ENCODE measurements at places on chromosomes 11 and 22.

- peak; percentile 17 for DNase-seq
These were observed 3.0 kb downstream of the PKP3 start for GRCh38 chr11:396948-397548.

GRCh38 chr11:103079833-103080232 is 12.1 kb downstream of the DCUN1D5 start:
- no peak for DNase-seq

- DNase-seq = no peak
These were observed 5.1 kb upstream of the RPS6KA4 start for GRCh38 chr11:64353715-64354506.

DNA sequence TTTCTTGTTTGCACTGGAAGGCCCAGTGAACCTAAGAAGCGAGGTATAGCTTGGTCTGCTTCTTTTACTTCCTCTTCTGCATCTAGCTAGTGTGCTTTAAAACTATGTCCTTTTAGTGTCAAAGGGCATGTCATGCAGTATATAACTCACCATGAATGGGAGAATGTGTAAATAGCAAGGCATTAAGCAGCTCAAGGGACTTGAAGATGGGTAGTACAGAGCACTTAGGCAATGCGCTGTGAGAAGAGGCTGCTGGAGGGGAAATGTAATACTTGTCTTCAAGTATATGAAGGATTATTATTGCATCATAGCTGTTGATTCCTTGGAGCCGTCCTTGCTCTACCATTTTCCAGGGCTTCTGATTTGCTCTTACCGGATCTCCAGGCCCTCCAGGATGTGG is 7.6 kb downstream of the MAML2 start:
- DNase-seq = no peak

DNA sequence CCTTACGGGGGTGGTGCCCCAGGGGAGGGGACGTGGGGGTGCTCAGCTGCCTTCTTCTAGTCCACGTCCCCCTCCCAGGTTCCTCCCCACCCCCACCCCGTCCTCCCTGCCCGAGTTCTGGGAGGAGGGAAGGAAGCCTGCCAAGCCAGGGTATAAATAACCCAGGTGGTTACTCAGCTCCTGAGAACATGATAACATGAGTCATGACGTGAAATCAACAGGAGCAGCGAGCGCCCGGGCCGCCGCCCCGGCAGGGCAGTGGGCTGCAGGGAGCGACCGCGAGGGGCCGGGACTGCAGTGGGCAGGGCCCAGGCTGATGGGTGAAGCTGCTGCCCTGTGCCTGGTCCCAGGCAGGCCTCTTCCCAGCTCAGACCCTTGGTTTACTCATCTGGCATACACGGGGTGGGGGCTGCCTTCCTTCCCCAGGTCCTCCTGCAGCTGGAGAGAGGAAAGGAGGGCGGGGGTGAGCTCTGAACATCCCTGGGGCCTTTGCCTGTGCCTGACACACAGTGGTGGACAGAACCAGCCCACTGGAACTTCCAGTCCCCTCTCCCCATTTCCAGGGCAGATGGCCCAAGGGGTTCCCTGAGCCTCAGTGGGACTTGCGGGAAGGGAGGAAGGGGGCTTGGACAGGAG is 8.8 kb upstream of the PDGFB start:
- no peak for DNase-seq

DNA sequence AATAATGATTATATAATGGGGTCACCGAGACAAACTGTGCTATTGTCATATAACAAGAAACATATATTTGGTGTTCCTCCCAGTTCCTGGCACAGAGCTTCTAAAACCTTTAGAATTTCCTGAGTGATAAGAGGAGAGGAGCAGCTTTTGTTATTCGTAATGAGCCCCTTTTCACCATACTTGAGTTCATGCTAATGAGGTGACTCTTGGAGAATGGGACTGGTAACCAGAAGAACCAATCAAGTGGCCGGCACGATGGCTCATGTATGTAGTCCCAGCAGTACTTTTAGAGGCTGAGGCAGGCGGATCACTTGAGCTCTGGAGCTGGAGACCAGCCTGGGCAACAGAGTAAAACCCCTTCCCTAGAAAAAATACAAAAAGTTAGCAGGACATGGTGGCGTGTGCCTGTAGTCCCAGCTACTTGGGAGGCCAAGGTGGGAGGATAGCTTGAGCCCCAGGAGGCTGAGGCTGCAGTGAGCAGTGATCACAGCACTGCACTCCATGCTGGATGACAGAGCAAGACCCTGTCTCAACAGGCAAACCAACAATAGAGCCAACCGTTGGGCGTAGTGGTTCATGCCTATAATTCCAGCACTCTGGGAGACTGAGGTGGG is 62.7 kb upstream of the FTH1 start:
- no peak for DNase-seq

GRCh38 chr11:34792814-34793258 is 123.3 kb downstream of the APIP start:
- peak; percentile 21 for DNase-seq

DNA sequence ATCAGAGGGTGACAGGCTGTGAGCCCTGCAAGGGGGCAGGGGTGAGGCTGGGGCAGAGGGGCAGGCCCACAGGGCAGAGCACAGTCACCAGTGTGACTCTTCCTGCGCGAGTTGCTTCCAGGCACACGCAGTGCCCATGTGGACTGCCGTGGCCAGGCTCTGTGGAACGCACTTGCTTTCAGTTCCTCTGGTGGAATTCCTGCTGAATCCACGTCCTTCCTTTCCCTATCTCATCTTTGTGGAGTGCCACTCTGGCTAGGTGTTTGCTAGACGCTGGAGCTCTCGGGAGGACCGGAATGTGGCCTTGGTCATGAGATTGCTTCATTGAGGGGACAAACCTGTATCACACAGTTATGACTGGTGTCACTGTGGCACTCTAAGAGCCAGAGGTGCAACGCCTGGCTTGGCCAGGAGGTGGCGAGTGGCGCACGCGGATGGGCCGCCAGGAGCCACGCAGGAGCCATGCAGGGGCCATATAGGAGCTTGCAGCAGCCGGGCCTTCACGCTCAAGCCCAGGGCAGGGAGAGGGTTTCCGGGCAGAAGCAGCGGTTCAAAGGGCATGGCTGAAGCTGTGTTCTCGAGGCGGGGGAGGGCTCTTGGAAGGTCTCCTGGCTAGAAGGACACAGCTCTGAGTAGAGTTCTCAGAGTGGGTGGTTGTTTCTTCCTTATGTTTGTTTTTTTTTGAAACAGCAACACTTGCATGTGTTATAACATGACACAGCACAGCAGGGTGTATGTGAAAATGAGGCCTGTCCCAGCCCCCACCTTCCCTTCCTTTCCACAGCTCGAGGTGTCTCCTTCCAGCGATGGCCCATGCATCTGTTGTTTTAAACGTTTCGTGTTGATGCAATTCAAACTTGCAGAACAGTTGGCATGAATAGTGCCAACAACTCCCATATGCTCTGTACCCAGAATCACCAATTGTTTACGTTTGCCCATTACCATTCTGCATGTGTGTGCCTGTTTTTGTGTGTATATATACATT is 36.2 kb downstream of the TBC1D22A start:
- DNase-seq = no peak

DNA sequence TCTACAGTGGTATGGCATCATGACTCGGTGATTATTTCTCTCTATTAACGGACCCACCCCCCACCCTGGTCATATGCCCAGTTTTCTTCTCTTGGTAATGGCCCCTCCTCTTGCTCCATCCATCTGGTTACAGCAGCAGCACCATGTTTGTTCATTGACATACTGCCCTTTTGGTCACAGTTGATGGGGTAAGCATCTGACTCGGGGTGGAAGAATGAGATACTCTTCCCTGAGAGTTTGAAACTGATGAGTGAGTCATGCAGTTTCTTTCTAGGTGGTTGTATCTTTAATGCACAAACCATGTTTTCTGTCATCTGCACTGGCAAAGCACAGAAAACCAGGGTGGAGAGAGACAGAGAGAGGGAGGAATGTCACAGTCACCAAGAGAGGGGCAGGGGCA is 126.0 kb downstream of the SYN3 start:
- DNase-seq = no peak

DNA sequence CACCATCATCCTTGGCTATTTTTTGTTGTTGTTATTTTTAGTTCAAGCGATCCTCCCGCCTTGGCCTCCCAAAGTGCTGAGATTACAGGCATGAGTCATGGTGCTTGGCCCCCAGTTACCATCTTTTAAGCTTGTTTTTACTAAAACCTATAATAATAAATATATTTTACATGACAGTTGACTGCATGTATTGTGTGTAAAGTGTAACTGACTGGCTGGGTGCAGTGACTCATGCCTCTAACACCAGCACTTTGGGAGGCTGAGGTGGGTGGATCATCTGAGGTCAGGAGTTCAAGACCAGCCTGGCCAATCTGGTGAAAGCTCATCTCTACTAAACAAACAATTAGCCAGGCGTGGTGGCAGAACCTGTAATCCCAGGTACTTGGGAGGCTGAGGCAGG is 386.2 kb downstream of the TENM4 start:
- no peak for DNase-seq

DNA sequence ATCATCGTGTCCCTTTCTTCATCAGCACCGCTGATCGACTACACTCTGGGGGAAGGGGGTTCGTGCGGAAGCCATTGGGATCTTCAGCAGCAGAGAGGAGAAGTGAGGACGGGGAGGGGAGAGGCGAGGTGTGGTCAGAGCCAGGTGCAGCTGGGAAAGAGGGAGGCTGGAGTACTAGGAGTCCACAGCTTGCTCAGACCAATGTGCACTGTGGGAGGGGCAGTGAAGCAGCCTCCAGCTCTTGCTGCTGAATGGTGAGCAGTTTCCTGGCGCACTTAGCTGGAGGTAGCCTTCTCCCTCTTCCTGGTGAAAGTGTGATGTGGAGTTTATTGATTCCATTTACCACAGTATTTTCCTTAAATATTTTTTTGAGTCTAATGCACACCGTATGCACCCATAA is 99.0 kb upstream of the NECTIN1 start:
- DNase-seq = no peak

GRCh38 chr11:68370211-68371111 is 58.1 kb downstream of the LRP5 start:
- DNase-seq = no peak

DNA sequence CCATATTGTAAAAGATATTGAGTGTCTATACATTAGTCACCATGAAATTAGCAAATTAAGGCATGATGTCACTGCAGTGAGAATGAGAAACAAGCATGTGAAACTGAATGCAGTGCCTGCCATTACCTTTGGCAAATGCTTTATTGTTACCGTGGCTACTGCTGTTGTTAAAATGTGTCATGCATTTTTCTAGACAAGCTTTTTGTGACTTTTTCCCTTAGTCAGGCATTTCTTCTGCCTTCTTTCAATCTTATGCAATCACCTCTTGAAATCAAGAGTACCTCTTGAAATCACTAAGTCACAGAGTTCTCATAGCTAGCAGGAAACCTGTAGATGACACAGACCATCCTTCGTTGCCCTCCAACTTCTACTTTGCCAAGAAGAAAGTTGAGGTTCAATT is 461.7 kb upstream of the TENM4 start:
- DNase-seq = no peak

GRCh38 chr11:68839911-68840641 is 1.6 kb downstream of the CPT1A start:
- peak; percentile 20 for DNase-seq

DNA sequence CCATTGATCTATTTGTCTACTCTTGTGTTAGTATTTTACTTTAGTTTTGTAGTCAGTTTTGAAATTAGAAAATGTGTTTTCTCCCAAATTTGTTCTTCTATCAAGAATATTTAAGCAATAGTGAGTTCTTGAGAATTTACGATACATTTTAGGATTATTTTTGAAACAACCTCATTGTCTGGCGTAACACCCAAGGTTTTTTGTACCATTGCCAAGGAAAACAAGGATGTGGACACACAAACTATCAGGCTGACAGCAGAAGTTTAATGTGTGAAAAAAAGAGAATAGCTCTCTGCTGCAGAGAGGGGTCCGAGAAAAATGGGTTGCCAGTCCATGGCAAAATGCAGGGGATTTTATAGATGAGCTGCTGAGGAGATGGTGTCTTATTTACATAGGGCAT is 865.1 kb upstream of the CNTN5 start:
- DNase-seq = no peak

DNA sequence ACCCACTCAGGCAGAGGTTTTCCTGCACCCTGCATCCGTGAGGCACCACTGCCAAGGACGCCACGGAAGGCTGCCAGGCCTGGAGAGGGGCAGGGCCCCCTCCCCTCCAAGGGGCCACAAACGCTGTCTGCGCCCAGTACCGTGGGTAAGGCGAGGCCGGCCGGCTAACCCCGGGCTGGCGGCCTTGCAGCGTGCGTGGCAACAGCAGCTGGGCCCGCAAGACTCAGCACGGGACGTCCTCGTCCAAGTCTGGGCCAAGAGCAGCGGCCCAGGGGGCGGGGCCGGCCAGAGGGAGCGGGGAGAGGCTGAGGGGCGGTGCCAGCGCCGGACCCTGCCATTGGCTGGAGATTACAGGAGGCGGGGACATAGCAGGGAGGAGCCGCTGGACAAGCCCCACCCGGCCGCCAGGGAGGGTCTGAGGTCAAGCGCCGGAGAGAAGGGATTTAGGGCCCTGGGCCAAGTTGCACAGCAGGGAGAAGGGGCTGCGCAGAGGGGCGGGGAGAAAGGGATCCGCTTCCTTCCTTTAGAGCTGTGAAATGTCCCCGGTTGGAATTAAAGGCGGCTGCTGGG is 16.0 kb downstream of the SLC43A1 start:
- peak; percentile 90 for DNase-seq

DNA sequence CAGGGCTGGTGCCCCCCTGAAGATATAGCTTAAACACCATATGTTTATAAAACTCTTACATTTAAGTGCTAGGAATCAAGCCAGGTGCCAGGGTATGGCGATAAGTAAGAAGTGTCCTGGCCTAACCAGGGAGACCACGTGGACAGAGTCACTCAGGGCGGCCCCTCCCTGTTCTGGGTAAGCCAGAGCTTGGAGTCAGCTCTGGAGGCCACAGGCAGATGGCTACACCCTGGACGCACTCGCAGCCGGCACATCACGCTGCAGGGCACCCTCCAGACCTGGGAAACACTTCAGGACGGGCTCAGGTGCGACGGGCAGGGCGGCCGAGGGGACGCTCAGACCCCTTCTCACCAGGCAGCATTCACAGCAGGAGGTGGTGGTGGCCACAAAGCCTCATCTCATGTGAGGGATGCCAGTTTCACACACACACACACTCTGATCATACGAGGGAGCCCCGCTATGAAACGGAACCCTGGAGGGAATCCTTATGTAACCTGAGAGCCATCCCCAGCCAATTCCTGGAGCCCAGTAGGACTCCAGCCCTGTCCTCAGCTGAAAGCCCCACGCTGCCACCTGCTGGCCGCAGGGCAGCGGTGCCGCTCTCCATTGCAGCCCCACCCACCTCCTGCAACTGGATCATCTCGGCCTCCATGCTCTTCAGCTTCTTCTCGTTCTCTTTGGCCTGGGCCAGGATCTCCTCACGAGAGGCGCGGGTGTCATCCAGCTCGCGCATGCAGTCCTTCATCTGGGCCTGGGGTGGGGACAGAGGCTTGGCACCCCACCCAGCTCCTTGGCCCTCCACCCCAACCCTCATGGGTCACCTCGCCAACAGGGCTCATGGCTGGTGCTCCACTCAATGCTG is 33.4 kb downstream of the APOL1 start:
- peak; percentile 54 for DNase-seq

DNA sequence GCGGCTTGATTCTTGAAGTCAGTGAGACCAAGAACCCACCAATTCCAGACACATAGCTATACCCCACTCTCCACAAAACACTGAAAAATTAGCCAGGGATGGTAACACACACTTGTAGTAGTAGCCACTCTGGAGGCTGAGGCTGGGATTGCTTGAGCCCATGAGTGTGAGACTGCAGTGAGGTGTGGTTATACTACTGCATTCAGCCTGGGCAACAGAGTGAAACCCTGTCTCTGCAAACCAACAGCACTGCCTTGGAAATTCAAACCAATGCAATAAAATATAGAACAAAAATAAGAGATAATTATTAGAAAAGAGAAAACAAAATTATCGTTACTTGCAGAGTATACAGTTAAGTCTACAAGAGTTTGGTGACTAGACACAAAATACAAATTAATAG is 20.2 kb upstream of the PRDM10 start:
- DNase-seq = no peak

Measured in hippocampal formation (tissue), 2 donors.